ENCODE measurements at places on chromosomes 4 and X.

GRCh38 chrX:45907786-45908185 is 637.4 kb downstream of the ZNF674 start:
- DNase-seq: no peak

DNA sequence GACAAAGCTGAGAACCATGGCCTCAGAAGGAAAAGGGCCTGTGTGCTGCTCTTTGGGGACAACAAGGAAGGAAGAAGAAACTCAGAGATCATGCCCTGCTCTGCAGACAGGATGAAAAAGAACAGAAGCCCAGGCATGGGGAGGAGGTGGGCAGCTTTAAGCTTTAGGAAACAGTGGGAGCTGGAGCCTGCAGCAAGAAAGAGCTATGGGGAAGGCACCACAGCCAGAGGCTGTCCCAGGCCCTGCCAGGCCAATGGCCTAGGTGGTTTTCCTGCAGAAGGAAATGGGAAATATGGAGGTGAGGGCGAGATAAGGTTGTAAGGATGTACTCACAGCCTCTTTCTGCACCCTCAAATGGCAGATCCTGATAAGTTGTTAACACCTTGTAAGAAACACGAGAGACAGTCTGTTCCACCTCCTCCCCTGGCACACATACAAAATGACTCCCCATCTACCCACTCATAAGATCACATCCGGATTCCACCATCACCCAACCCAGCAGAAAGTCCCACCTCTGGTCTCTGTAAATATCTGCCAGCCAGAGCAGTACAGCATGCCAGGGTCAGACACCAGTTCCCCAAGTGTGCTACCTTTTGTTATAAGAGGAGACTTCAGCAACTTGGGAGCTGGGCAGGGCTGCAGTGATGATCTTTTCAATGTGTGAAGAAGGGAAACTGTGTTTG is 105.2 kb downstream of the RTL5 start:
- DNase-seq: no peak

DNA sequence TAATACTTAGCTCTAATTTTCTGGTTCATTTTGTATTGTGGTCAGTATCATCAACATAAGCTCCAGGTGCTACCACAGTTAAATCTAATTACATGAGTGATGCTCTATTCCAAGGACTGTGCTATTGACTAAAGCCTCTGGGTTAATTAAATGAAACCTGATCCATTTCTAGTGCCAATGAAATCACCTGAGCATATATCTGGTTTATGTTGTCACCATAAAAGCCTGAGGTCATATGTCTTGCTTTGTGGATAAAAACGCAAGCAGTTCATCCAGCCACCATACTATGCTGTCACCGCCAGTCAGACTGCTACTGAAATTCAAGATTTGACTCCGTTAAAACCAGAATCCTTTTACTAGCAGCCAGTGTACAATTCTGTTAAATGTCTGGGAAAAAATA is 64.2 kb upstream of the ZNF518B start:
- DNase-seq: no peak

GRCh38 chrX:6383488-6383887 is 151.4 kb downstream of the VCX3A start:
- DNase-seq: no peak

DNA sequence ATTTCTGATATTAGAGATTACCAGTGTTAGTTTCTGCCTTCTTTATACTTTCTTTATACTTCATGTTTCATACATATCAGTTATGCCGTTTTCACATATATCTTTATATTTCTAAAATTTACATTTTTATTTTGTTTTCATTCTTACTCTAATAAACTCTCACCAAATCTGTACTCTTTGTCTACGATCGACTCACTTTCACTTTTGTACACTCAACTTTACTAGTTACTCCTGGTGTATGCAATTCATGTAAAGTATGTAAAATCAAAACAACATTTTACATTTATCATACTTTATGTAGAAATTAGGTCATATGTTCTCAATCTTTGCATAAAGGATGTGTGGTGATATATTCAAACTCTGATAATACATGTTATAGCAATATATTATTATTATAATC is 59.9 kb downstream of the UGT2A3 start:
- DNase-seq: no peak

Data from activated effector memory CD4-positive, alpha-beta T cell treated with anti-CD3 and anti-CD28 coated beads, Interleukin-2, amount 50 U/mL, for 16 hours (primary cell).